ENCODE measurements at places on chromosomes 2 and 18. TPM values are rescaled to one million over a fixed set of nuclear protein-coding genes. Genes with fewer than 3 reads are reported as not detected.

TGFA gene
- total RNA-seq = 7.4 TPM

SLC16A14 gene
- total RNA-seq = 1.4 TPM

KIDINS220 gene
- total RNA-seq = 22.0 TPM

EHD3 gene
- total RNA-seq = 8.3 TPM

BBS5 gene
- 6.0 TPM for total RNA-seq
